H9 (cell line): ENCODE measurements at places on chromosomes 5 and 9. TPM values are rescaled to one million over a fixed set of nuclear protein-coding genes. Genes with fewer than 3 reads are reported as not detected.

The RAB24 gene
- total RNA-seq: 17.6 and 18.6 TPM in 2 replicates

- DNase-seq: no peak
Measured at GRCh38 chr5:44336708-44337107, 52.5 kb downstream of the FGF10 start.

DNA sequence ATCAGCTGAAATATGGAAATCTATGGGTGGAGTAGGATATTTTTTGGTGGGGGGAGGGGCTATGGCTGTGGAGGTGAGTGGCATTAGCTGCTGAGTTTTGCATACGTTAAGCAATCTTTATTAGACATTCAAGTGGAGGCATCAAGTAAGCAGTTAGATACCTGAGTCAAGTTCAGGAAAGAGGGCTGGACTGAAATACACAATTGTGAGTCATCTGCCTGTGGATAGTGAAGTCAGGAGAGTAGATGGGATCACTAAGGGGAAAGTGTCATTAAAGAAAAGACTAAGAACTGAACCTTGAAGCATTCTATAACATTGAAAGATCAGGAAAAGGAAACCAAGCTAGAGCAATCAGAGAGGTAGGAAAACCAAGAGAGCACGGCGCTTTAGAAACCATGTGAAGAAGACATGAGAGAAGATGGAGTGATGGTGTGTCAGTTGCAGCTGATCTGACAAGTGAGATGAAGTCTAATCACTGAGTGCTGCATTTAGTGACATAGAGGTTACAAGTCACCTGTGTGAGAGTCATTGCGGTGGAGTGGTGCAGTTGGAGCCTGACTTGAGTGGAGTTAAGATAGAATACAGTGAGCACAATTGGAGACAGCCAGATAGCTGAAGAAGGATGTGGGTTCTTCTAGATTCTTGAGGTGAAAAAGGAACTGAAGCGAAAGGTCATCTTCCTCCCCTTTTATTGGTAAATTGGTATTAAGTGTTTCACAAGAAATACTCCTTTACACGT lies 88.7 kb downstream of the PIP5K1B start:
- no peak for DNase-seq

The FBN2 gene
- total RNA-seq: 8.1 and 8.3 TPM in 2 replicates

GRCh38 chr5:102781786-102782185 lies 26.7 kb downstream of the PAM start:
- DNase-seq: no peak

DNA sequence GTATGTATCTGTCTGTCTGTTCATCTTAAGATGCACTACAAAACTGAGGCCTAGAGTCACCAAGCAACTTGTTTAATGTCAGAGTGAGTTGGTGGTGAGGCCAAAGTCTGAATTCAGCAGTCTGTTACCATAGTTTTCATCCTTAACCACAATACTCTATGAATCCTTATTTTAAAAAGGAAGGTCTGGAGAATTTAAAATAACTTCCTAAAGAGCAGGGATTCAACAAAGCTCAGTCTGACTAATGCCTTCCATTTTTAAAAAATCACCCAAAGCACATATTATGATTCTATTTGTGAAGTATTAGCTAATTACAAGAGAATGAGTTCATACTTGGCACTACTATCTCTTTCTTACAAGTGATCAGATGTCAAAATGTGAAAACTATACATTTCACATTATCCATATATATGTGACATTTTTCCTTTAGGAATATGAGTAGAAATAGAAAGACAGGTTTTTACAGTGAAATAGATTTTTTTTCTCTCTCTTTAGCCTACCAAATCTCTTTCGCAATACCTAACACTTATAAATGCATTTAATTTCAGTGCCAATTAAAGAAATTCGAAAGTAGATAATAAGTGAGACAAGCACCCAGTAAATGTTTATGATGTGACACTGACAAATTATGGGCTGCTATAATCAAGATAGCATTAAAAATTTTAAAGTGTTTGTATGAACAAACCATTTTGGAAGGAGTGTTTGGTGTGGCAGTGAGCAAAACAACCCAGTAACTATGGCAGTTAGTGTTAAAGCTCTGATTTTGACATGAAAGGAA lies 102.3 kb upstream of the CDKN2B start:
- DNase-seq: no peak
